A549 (cell line): ENCODE measurements at places on chromosomes 1 and 21. TPM values are rescaled to one million over a fixed set of nuclear protein-coding genes. Genes with fewer than 3 reads are reported as not detected.

Gene RGS8
- polyA plus RNA-seq: not detected in 3 replicates

Gene ATP6V1G3
- not detected in 3 replicates for polyA plus RNA-seq

Gene DNAJC8
- polyA plus RNA-seq: 81.7 to 87.3 TPM (median 81.8 TPM) in 3 replicates

Gene FBLIM1
- 33.9 to 39.4 TPM (median 38.1 TPM) in 3 replicates for polyA plus RNA-seq

Gene FASLG
- 0.04 TPM in 1 of 3 replicates, not detected in the others for polyA plus RNA-seq

Gene LMX1A
- polyA plus RNA-seq: not detected in 3 replicates

Gene ATP1A2
- 0.10 to 0.13 TPM in 2 of 3 replicates, not detected in the other for polyA plus RNA-seq

Gene TMEM125
- not detected in 3 replicates for polyA plus RNA-seq

DNA sequence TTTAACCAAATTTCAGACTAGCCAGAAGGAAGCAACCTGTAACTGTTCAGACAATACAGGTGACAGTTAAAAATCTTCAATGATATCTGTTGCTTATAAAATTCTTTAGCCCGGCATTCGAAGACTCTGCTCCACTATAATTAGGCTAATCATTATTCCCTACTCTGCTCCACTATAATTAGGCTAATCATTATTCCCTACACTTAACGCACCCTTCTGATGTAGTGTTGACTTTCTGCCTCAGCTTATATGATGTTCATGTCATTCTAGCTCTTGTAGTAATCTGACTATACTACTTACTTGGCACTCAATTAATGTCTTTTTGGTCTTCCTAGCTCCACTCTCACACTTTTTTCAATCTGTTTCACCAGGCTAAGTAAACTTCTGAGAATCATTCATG, 13.3 kb downstream of the TESK2 start:
- no peak for DNase-seq

DNA sequence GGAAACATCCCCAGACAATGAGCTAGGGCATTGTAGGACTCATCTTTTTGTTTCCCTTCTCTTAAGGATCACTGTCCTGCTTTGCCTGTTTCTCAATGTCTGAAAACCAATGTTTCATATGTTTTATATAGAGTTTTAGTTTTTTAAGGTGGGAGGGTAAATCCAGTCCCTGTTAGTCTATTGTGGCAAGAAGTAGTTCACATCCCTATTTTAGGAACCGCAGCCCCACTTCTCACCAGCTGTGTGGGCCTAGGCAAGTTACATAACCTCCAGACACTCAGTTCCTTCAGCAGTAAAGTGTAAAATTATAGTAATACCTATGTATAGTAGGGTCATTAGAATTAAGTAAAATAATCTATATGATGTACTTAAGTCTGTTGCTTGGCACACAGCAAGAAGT, 105.8 kb upstream of the WLS start:
- no peak for DNase-seq

GRCh38 chr1:86779308-86780191, 75.2 kb downstream of the SH3GLB1 start:
- DNase-seq: no peak

- DNase-seq: no peak
These were observed 315.6 kb upstream of the PLXNA2 start for GRCh38 chr1:208559597-208560329.

DNA sequence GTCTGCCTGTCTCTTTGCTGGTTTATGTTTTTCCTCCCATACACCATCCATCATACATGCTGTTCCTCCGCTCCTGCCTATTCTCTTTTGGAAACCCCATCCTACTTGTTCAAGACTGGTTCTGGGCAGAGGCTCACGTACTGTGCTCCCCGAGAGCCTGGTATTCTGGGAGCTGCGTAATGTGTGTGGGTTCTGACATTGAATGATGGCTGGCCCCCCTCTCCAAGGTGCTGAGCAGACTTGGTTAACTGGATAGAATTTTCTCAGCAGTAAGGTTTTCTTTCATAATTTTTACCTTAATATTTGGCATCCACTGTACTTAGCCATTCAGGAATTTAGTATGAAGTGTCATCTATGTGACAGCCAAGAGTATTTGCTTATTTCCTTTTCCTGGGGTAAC, 26.6 kb downstream of the COQ8A start:
- DNase-seq: no peak

DNA sequence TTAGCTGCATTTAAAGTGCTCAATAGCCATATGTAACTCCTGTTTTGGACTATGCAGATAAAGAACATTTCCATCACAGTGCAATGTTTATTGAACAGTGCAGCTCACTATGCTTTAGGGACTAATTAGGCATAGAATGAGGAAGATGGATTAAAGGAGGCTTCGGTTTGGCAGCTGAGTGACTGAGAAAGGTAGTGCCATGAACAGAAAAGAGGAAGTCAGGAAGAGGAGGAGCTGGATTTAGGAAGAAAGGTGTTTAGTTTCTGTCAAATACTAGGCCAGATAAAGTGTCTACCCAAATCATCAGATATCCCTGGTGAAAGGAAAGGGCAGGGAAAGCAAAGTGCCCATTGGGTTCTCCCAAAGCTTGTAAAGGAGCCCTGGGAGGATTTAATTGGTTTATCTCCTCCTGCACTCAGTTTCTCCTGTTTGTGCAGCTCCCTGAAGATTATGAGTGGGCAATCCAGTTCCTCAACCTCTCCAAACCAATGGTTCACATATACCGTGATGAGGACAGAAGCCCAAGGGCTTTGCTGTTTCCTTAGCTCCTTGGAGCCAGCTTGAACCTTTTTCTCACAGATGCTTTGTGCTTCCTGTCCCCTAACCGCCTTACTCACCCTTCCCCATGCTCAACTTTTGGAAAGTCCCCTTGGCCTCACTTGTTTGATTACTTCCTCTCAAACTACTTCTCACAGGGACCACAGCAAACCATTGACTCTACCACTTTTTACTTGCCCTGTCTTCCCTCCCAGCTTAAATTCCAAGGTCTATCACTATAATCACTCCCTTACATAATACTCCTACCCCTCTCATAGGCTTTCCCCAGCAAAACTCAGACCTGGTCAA, 3.5 kb upstream of the RAP1A start:
- DNase-seq: no peak

DNA sequence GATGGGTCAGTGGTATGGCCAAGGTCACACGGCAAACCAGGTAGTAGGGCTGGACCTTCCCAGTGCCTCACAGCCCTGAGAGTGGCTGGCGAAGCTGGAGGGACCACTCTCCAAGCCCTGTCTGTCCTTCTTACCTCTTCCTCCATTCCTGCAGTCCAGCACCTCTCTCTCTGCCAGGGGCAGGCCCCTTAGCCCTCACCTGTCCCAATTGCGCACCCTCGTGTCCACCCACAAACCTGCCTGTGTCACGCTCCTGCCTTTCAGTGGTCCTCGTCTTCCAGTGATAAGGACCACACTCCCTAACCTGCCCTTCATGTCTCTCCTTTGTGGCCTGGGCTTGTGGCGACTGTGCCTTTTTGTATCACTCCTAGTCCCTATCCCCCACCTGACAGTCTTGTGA, 3.4 kb downstream of the PODN start:
- no peak for DNase-seq

GRCh38 chr21:40386294-40386911, 460.6 kb downstream of the DSCAM start:
- DNase-seq: peak; percentile 14

DNA sequence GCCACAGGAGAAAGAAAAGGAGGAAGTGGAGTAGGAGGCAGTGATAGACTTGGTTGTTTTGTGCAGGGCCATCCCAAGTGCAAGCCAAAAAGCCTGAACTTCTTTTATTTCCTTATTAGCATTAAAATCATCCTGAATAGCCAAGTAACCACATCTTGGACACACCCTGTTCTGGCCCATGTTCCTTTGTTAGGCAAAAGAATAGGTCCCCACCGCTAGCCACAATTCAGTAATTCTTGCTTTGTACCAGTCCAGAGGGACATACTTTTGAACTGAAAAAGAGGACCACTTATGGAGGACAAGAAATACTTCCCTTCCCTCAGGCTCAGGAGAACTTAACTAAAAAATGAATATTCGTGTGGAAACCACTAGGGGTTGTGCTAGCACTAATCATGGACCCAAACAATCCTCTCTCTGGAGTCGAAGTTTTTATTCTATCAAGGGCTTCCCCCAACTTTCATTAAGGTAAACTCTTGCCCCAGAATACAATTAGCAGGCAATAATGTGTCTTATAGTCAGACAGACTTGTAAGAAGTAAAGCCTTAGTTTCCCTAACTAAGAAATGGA, 19.4 kb downstream of the TNFSF4 start:
- DNase-seq: no peak

DNA sequence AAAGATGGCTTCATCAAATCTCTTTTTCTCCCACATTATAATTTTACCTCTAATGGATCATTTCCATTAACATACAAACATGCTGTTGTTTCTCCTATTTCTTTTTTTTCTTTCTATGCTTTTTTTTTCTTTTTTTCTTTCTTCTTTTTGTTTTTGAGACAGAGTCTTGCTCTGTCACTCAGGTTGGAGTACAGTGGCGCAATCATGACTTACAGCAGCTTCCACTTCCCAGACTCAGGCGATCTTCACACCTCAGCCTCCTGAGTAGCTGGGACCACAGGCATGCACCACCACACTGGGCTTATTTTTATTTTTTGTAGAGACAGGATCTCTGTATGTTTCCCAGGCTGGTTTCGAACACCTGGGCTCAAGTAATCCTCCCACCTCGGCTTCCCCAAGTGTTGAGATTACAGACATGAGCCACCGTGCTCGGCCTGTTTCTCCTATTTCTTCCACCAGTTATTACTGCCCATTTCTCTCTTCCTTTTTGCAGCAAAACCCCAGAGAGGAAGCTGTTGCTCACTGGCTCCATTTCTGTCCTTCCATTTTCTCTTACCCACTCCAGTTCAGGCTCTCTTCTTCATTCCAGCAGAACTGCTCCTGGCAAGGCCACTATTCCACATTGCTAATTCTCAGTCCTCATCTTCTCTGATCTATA, 32.1 kb upstream of the OPRD1 start:
- DNase-seq: no peak

DNA sequence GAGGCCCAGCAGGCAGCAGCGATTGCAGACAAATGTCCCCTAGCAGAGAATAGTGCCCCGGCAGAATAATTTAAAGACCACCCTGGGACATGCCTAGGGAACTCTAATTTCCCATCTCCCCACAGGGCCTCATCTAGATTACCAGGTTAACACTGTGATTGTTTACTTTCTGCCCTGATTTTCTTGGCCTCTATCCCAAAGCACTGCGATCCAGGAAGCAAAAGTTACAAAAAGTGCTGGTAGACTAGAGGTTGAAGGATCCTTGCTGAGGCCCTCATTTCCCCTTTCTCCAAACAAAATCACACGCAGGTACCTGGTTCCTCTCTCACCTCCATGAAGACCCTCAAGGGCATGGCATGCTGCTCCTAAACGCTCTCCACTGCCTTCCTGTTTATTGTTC, 229.7 kb downstream of the C1orf94 start:
- no peak for DNase-seq

DNA sequence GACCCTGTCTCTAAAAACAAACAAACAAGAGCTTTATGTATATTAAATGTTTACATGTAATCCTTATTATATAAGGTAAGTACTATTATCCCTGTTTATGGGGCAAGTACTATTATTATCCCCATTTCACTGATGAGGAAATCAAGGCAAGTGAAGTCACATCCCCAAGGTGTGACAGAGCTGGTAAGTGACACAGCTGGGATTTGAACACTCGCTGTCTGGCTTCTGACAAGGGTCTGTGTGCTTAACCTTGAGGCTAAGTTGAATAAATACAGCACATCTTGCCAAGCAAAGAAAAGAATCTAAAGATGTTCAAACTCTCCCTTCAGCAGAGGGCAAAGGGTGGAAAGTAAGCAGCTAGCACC, 167.9 kb upstream of the IRF2BP2 start:
- no peak for DNase-seq

- DNase-seq: no peak
These were observed 11.5 kb upstream of the COL8A2 start for GRCh38 chr1:36136535-36136934.

GRCh38 chr1:71252900-71253299, 172.1 kb upstream of the ZRANB2 start:
- DNase-seq: no peak

DNA sequence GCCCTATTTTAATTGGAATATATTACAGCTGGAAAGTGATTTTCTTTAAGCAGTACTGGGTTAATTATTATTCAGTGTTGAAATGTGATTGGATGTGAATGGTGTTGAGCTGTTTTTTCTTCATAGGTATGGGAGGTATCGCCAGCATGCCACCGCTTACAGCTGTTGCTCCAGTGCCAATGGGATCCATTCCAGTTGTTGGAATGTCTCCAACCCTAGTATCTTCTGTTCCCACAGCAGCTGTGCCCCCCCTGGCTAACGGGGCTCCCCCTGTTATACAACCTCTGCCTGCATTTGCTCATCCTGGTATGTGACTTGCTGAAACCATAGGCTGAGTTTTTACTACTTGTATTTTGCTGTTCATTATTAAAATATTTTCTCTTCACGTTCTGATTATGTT, 107.7 kb downstream of the ITSN1 start:
- DNase-seq: no peak

GRCh38 chr1:70033266-70033873, 172.0 kb downstream of the LRRC40 start:
- no peak for DNase-seq

GRCh38 chr1:232927830-232928505, 22.4 kb upstream of the NTPCR start:
- DNase-seq: no peak

DNA sequence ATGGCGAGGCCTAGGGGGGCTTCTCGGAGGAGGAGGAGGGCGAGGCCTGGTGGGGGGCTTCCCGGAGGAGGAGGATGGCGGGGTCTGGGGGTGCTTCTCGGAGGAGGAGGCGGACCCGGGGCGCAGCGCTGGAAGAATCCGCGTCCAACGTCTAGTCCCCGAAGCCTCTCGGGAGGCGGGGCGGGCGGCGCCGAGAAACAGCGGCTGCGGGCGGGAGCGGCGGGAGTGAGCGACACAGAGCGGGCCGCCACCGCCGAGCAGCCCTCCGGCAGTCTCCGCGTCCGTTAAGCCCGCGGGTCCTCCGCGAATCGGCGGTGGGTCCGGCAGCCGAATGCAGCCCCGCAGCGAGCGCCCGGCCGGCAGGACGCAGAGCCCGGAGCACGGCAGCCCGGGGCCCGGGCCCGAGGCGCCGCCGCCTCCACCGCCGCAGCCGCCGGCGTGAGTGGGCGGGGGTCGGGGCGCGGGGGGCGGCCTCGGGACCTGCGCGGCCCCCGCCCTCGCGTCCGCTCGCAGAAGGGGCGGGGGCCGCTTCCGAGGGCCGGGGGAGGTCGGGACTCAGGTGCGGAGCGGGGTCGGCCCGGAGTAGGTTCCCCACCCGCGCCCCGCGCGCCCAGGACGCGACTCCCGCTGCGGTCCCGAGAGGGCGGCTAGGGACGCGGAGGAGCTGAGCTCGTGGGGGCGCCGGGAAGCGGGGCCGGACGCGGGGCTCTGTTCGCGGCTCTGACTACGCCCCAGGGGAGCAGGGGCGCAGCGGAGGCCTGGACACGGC, at the start of gene KLHL17:
Gene KLHL17, plus strand, starts transcription at position 222 of the 769 bp plus-strand sequence. Its CDS starts 110 bp downstream, at position 332.
- DNase-seq: no peak

DNA sequence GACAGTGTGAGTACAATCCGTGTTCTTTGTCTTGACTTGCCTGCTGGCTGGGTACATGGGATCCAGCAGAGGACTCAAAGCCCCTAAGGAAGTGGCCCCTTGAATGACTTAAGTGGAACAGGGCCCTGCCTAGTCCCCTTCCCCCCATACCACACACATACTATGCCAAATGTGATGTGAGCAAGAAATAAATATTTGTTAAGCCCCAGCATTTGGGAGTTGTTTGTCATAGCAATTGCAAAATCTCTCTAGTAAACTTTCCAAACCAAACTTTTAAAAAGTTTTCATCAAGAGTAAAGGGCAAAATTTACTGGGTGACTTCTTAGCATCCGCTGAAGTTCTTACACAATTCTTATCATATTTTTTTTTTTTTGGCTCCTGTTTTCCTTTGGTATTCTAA, 32.5 kb upstream of the CACHD1 start:
- no peak for DNase-seq

- DNase-seq: no peak
These were observed 10.3 kb upstream of the EVI5 start for GRCh38 chr1:92795166-92795565.
